ENCODE measurements at places on chromosomes 1 and 21.
A peak's percentile ranks its signal among the peaks of the same experiment; 100 is the strongest.

DNA sequence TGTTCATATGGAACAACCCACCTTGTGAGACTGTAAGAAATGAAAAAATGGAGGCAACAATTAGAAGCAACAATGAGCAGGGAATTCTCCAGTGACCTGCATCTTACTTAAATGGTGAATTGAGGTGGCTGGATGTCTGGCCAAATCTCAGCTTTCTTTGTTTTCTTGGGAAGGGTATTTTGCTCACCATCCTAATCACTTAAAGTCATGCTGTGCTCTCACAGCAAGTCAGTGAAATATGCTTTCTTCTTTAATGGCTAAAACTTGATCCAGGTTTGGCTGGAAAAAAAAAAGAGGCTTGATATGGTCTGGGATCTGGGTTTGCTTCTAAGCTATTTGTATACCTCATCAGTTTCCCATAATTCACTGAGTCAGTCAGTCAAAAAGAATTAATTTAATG lies 124.8 kb downstream of the ESRRG start:
- no peak for DNase-seq

- DNase-seq = no peak
Measured at GRCh38 chr1:236130372-236130771, 12.0 kb upstream of the GPR137B start.

DNA sequence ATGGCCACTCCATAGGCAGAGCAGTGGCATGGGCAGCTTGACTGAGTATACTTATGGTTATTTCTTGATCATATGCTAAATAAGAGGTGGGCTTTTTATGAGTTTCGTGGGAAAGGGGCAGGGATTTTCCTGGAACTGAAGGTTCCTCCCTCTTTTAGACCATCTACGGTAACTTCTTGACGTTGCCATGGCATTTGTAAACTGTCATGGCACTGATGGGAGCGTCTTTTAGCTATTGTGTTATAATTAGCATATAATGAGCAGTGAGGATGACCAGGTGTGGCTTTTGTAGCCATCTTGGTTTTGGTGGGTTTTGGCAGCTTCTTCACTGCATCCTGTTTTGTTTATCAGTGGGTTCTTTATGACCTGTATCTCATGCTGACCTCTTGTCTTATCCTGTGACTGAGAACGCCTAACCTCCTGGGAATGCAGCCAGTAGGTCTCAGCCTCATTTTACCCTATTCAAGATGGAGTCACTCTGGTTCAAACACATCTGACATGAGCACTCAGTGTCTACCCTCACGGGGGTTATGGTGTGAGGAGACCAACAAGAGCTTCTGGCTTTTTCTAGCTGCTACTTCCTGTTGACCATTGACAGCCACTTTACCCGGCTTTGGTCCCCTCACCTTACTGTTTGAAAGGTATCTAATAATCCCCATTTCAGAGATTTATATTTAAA lies 71.7 kb downstream of the GALNT2 start:
- DNase-seq = no peak

DNA sequence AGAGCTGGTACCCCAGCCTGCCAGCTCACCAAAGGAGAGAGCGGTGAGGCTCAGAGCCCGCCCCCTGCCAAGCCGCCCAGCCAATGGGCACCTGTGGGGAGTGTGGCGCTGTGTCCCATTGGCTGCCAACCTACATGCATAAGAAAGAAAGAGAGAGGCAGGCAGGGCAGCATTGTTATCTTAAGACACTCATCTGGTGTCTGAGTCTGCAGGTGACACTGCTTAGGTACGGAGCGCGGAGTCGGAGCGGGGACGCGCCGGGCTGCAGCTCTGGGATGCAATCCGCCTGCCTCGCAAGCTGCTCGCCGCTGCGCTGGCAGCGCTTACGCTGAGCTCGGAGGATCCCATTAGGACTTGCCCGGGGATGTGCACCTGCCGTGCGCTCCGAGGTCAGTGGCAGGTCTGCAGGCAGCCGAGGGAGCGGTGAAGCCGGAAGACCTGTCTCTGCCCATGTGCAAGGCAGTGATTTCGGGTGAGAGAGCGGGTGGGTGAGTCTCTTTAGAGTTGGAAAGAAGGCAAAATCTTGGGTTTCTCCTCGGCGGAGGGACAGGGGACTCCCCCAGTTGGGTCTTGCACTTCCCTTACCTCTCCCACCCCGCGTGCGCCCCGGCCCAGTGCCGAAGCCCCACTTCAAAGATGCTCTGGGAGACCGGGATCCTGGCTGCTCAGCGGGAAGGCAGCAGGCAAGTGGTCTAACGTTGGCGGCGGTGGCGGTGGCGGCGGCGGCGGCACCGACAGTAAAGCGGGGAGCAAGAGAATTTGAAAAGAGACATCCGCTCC lies at the start of gene BRINP2:
TSS of gene BRINP2 (plus strand) at position 203 of the 780 bp plus-strand sequence. CDS start 58,919 bp downstream, outside the sequence.
- DNase-seq = no peak

- DNase-seq = no peak
Measured at GRCh38 chr1:25715888-25716287, 84.1 kb upstream of the SELENON start.

DNA sequence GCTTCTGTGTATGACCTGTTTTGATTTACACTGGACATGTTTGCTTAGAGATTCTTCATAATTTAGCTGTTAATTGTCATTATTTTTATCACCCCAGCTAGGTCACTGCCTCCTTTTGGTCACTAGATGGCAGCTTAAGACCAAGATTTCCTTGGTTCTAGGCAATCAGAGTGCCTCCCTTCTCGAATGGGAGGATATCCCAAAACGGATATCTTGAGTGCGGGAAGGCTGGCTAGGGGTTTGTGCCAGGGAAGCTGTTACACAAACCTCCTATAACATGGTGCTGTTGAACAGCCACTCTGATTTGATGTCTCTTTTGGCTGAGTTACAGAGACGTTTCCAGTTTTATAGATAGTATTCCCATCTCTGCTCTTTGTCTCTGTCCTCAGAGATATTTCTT lies 283.5 kb downstream of the S1PR1 start:
- DNase-seq = peak; percentile 33

- DNase-seq = no peak
Measured at GRCh38 chr1:107803579-107803978, 161.4 kb downstream of the VAV3 start.

- peak; percentile 15 for DNase-seq
Measured at GRCh38 chr1:111570781-111571181, 48.8 kb upstream of the RAP1A start.

- DNase-seq = no peak
Measured at GRCh38 chr1:206680279-206680678, 4.4 kb upstream of the MAPKAPK2 start.

DNA sequence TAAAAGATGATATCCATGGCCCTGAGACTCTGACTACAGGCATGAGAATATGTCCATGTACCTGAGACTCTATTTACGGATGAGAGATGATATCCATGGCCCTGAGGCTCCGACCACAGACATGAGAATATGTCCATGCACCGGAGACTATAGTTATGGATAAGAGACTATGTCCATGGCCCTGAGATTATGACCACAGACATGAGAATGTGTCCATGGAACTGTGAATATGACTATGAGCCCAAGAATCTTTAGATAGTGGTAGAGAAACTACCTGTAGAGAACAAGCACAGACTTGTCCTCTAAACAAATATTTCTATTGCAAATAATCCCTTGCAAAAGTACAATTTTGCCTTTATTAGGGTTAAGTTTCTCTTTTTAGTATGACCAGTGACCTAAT lies 263.2 kb downstream of the PCP4 start:
- DNase-seq = no peak

GRCh38 chr1:156221986-156222692 lies 9.3 kb downstream of the PMF1 start:
- no peak for DNase-seq

GRCh38 chr1:28682840-28683239 lies 14.3 kb downstream of the GMEB1 start:
- DNase-seq = no peak

DNA sequence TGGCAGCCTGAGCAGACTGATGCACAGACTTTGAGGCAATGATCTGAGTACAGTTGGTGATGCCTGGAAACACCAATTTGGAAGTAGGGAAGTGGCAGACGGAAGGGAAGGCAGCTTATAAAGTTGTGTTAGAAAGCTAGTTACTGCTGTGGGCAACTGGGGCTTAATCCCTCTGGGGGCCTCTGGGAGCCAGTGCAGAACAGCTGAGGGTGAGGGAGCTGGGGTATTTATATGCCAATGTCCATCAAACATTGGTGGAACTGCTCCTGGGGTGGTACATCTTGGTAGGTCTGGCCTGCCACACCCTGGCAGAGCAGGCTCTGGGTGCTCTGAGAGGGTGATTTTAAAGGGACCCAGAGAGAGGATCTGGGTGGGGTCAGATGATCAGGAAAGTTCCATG lies 28.1 kb downstream of the TNFRSF8 start:
- no peak for DNase-seq

GRCh38 chr1:32813941-32814739 lies 3.0 kb downstream of the YARS1 start:
- peak; percentile 25 for DNase-seq

Measured in HFFc6 (cell line).